Upper lobe of left lung (tissue), 6 donors: ENCODE measurements at places on chromosomes 12 and 14. TPM values are rescaled to one million over a fixed set of nuclear protein-coding genes. Genes with fewer than 3 reads are reported as not detected.

DNA sequence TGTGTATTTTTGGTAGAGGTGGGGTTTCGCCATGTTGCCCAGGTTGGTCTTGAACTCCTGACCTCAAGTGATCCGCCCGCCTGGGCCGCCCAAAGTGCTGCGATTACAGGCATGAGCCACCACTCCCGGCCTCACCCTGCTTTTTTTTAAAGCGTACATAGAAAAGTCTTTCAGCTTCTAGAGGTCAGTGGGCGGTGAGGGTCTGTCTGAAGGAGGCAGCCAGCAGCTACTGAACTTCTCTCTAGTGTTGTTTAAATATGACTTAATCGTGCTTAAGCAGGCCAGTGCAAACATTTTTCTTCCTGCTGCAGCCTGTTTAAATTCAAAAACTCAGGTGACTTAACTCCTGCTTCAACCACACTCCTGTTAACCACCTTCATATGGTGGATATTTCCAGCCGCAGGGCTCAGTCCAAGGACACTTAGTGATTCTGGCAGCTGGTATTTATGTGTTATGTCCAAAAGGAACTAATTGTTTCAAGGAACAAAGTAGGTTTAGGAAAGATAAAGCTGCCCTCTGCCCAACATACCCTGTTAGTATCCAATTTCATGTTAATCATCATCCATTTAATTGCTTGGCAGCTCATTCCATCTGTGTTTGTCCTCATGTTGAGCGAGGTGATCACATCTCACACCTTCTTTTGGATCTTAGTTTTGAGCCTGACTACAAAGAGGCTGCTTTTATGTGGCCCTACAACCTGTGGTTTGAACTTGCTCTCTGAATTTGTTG lies 2.0 kb downstream of the PRKAB1 start:
- H3K36me3 ChIP-seq = peaks cover 13% of the 10 kb centered on the region
- peak overlapping the region; percentile 61 for H3K4me3 ChIP-seq
- peak overlapping the region; percentile 73 for H3K27ac ChIP-seq

- DNase-seq = no peak
- no peaks in the 10 kb centered on the region for H3K36me3 ChIP-seq
- H3K4me1 ChIP-seq = peaks cover 10% of the 10 kb centered on the region
- H3K27me3 ChIP-seq = no peaks in the 10 kb centered on the region
- no peak overlapping the region for H3K27ac ChIP-seq
- H3K4me3 ChIP-seq = no peak overlapping the region
These were observed 72.9 kb upstream of the ELK3 start for GRCh38 chr12:96121271-96121711.

- H3K4me3 ChIP-seq = no peak overlapping the region
- peaks cover 10% of the 10 kb centered on the region for H3K4me1 ChIP-seq
- DNase-seq = no peak
These were observed 206.9 kb downstream of the TTC7B start for GRCh38 chr14:90609376-90609775.

GRCh38 chr12:750366-751191 lies 1.8 kb upstream of the WNK1 start:
- H3K4me3 ChIP-seq = peak overlapping the region; percentile 65
- H3K4me1 ChIP-seq = peaks cover 13% of the 10 kb centered on the region
- peak overlapping the region; percentile 77 for H3K27ac ChIP-seq
- H3K36me3 ChIP-seq = no peaks in the 10 kb centered on the region

- no peak overlapping the region for H3K27ac ChIP-seq
- H3K36me3 ChIP-seq = no peaks in the 10 kb centered on the region
- DNase-seq = no peak
These were observed 47.8 kb downstream of the SLC25A21 start for GRCh38 chr14:37124614-37125013.

GRCh38 chr14:22448905-22449599 lies 140.0 kb downstream of the DAD1 start:
- no peaks in the 10 kb centered on the region for H3K36me3 ChIP-seq
- no peak overlapping the region for H3K4me3 ChIP-seq
- no peak overlapping the region for H3K27ac ChIP-seq
- no peaks in the 10 kb centered on the region for H3K27me3 ChIP-seq

DNA sequence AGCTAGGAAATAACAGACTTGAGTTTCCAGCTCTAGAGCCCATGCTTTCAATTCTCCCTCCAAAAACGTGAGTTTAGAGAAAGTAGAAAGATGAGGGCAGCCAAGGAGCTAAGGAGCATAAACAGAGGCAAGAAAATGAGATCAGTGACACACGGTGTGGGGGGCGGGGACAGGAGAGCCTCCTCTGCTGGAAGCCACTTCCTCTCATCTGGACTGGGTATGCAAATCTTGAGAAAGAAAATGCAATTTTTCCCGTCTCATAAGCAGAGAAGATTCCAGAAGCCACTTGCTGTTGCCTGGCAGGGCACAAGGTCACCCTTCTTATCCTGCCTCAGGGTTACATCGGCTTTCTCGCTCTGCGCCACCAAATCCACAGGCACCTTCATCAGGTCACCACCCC lies 6.0 kb downstream of the OR10P1 start:
- no peak overlapping the region for H3K4me3 ChIP-seq
- H3K36me3 ChIP-seq = no peaks in the 10 kb centered on the region
- no peak for DNase-seq
- H3K27me3 ChIP-seq = no peaks in the 10 kb centered on the region
- H3K27ac ChIP-seq = peak overlapping the region; percentile 84

DNA sequence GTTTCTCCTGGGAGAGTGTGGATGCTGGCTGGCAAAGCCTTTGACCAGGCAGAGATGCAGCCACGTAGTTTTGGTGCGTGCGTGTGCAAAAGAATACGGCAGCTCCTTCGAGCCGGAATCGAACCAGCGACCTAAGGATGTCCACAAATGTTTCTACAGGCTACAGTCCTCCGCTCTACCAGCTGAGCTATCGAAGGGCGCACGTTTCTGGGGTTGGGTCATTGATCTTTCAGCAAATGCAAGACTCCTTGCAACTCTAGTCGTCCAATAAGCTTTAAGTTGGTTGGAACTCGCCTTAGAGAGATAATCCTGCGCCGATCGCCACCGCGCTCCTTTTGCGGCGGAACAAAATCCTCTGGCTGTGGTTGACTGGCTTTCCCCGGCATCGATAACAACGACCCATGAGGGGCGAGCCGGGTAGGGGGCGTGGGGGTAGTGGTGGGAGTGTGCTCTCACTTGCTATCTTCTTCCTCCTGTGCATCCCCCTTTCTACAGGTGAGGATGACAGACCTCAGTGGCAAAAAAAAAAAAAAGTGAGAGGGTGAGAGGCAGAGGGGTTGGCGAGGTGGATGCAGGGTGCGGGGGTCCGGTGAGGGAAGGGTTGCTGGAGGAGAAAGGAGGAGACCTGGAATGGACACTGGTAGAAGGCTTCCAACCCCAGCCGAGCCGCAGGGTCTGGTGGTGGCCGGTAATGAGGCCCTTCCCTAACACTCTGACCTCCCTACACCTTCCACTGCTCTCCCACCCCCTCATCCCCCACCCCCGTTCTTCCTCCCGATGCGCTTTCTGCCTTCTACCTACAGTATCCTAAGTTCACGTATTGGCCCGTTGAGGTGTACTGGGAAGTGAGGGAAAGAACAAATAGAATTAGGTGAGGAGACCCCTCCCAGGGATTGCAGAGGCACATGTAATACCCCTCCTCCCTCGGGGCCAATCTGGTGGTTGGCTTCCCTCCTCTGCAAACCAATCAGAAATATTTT lies 11.8 kb upstream of the OR6S1 start:
- H3K36me3 ChIP-seq = no peaks in the 10 kb centered on the region
- no peak for DNase-seq
- no peak overlapping the region for H3K4me3 ChIP-seq
- H3K27ac ChIP-seq = no peak overlapping the region
- H3K4me1 ChIP-seq = no peaks in the 10 kb centered on the region
- H3K27me3 ChIP-seq = peaks cover 40% of the 10 kb centered on the region

DNA sequence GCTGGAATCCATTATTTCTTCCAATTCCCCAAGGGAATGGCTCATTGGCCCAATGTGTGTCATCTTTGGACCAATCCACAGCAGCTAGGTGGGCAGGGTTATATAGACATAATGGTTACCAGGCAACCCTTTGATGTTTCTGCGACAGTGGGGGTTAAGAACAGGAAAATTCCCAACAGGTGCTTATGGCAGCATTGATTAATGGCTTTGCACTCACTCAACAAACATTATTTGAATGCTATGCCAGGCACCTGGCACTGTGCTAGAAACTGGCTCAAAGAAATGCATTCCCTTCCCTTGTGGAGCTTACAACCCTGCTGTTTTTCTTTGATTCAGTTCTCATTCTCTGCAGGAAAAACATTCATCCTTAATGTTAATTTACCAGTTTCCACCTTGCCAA lies 1221.0 kb downstream of the AACS start:
- H3K27ac ChIP-seq = no peak overlapping the region
- no peak overlapping the region for H3K4me3 ChIP-seq
- no peaks in the 10 kb centered on the region for H3K4me1 ChIP-seq
- DNase-seq = no peak

DNA sequence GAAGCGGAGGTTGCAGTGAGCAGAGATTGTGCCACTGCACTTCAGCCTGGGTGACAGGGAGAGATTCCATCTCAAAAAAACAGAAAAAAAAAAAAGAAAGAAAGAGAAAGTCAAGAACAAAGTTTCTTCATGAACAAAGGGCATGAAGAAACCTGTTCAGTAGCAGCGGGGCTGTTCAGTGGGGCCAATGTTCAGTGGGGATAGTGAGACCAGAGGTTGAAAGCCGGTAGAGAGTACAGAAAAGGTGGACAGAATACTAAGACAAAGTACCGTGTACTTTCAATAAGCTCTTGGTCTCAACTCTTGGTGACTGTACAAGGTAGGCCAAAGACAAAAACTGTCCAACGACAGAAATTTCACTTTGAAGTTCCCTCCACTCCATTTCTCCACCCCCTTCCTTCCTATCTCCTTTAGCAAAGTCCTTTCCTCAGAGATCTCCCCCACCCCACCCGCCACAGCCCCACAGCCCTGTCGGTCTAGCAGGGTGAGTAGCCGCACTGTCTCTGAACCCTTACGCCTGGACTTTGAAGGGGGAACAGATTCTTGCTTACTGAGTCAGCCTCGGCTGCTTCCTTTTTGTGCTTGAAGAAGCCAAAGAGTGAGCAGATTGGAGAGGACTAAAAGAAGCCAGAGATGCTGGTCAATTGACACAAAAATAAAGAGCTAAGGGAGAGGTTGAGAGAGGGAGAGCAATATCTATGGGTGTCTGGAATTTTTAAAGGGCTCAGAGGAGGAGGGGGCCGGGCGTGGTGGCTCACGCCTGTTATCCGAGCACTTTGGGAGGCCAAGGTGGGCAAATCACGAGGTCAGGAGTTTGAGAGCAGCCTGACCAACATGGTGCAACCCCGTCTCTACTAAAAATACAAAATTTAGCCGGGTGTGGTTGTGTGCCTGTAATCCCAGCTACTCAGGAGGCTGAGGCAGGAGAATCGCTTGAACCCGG lies 44.2 kb upstream of the FOS start:
- H3K27me3 ChIP-seq = no peaks in the 10 kb centered on the region
- H3K4me1 ChIP-seq = peaks cover 11% of the 10 kb centered on the region
- H3K27ac ChIP-seq = peak overlapping the region; percentile 75
- no peak for DNase-seq

- H3K27ac ChIP-seq = peak overlapping the region; percentile 71
- peaks cover 18% of the 10 kb centered on the region for H3K4me1 ChIP-seq
- peaks cover 60% of the 10 kb centered on the region for H3K36me3 ChIP-seq
- no peaks in the 10 kb centered on the region for H3K27me3 ChIP-seq
- no peak overlapping the region for H3K4me3 ChIP-seq
These were observed 44.4 kb downstream of the DGLUCY start for GRCh38 chr14:91158091-91158790.

- no peaks in the 10 kb centered on the region for H3K27me3 ChIP-seq
- peaks cover 19% of the 10 kb centered on the region for H3K36me3 ChIP-seq
- no peak for DNase-seq
- H3K27ac ChIP-seq = no peak overlapping the region
- H3K4me3 ChIP-seq = no peak overlapping the region
- peaks cover 19% of the 10 kb centered on the region for H3K4me1 ChIP-seq
These were observed 1.7 kb upstream of the SLC38A2 start for GRCh38 chr12:46374310-46374709.

DNA sequence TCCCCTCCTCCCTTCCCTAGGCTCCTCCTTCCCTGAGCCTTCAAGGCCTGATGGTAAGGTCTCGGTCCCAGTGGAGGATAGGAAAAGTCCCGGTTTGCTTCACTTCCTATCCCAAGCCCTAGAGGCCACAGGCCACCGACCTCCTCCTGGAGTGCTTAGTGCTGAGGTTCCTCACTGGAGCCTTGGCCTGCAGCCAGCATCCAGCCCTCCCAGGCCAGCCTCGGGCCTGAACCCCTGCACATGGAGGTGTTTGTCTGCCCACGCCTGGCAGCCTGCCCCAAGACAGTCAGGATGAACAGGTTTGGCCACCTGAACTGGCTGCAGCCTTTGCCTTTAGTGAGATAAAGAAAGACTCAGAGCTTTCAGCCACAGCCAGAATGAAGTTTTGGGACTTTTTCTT lies 15.8 kb upstream of the KRT7 start:
- H3K4me3 ChIP-seq = no peak overlapping the region
- DNase-seq = peak; percentile 93
- no peaks in the 10 kb centered on the region for H3K27me3 ChIP-seq
- no peak overlapping the region for H3K27ac ChIP-seq

- peaks cover 6% of the 10 kb centered on the region for H3K36me3 ChIP-seq
- no peak overlapping the region for H3K27ac ChIP-seq
- H3K4me1 ChIP-seq = no peaks in the 10 kb centered on the region
- no peaks in the 10 kb centered on the region for H3K27me3 ChIP-seq
- H3K4me3 ChIP-seq = no peak overlapping the region
These were observed 15.1 kb downstream of the ZFHX2 start for GRCh38 chr14:23536494-23536893.

GRCh38 chr12:70724444-70724843 lies 87.2 kb upstream of the PTPRB start:
- H3K36me3 ChIP-seq = no peaks in the 10 kb centered on the region
- no peaks in the 10 kb centered on the region for H3K27me3 ChIP-seq
- H3K27ac ChIP-seq = no peak overlapping the region
- no peak for DNase-seq
- peaks cover 5% of the 10 kb centered on the region for H3K4me1 ChIP-seq

DNA sequence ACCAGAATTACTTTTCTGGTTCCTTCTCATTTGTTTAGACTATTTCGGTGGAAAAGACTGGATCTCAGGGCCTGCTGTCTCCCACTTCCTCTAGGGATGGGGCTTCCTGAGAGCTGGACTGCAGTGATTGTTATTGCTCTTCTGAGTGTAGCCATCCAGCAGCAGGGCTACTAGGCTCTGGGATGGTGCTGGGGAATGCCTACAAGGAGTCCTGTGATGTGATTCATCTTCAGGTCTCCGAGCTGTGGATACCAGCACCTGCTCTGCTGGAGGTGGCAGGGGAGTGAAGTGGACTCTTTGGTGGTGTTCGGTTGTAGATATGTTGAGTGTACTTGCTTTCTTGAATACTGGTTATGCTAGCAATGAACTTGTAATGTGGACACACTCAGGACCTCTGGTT lies 42.7 kb downstream of the AEBP2 start:
- no peak for DNase-seq
- no peaks in the 10 kb centered on the region for H3K4me1 ChIP-seq
- no peak overlapping the region for H3K27ac ChIP-seq
- peaks cover 9% of the 10 kb centered on the region for H3K36me3 ChIP-seq
- no peaks in the 10 kb centered on the region for H3K27me3 ChIP-seq

The SIVA1 gene
- 86.1 TPM for total RNA-seq

The TEX52 gene
- not detected for total RNA-seq

The LBHD2 gene
- total RNA-seq = not detected

The ARHGEF25 gene
- total RNA-seq = 8.9 TPM

The CLEC4D gene
- 3.2 TPM for total RNA-seq

The OR11H7 gene
- total RNA-seq = not detected

The EIF2S3B gene
- total RNA-seq = not detected
